ENCODE measurements at places on chromosomes 2 and 18.

DNA sequence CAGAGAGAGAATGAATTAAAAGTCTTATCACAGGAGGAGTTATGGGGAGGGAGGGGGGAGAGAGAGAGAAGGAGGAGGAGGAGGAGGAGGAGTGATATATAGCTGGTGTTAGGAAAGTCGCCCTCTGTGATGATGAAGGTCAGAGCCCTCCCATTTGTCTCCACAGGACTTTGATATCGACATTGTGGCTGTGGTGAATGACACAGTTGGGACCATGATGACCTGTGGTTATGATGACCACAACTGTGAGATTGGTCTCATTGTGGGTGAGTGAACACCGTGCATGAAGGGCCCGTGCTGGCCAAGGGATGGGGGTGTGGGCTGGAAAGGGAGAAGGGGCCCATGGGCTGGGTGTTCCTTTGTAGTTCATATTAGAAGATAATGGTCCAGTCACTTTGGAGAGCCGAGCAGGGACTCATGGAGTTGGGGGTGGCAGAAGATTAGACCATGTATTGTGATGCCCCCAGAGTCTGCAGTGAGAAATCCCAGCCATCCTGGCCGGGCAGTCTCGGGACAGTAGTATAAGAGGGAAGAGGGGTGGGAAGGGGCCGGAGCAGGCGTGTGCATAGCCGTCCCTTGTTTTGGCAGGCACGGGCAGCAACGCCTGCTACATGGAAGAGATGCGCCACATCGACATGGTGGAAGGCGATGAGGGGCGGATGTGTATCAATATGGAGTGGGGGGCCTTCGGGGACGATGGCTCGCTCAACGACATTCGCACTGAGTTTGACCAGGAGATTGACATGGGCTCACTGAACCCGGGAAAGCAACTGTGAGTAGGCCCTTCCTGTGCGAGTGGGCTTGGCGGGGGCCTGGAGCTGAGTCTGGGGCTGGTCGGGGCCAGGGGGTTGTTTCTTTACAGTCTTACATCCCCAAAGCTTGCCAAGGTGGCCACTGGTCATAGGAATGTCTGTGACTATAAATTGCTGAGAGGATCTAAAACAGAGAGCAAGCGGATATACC is 40.0 kb downstream of the HK2 start:
- DNase-seq = no peak

- no peak for DNase-seq
Measured at GRCh38 chr2:239712755-239713154, 311.9 kb upstream of the HDAC4 start.

- DNase-seq = no peak
Measured at GRCh38 chr2:65664931-65665330, 232.5 kb upstream of the SPRED2 start.

DNA sequence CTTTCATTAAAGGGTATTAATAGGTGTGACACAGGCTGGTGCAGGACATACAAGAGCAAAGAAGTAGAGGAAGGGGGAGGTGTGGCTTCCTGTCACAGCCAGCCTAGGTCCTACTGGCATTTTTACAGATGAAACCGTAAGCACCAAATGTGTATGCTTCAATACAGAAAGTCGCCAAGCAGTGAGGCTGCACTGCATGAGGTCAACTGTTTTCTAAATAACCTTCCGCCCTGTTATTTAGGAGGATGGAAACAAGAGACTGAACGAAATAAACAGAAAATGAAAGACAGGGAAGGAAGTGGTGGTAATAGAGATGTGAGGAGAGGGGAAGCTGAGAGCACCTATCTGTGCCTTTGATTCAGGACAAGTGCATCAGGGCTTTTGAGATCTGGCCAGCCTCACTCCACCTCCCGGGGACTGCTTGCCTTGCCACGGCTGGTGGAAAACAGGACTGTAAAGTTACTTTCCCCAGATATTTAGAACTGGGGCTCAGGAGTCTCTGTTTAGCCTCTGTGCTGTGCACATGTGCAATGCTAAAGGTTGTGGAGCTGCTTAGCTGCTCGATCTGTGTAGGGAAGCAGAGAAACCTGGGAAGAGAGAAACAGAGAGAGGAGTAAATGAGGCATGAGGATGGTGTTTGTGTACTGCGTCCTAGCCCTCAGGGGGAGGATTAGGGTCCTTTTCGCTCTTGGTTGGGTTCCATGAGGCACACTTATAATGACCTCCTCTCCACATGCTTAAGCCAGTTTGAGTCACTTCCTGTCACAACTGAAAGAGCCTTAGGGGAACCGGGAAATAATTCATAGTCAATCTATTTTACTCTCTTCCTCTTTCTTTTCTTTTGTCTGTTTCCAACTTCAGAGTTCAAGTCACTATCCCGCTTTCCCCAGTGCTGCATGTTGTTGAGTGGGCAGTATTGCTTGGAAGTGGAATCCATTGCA is 62.3 kb upstream of the BOD1L2 start:
- DNase-seq = no peak

DNA sequence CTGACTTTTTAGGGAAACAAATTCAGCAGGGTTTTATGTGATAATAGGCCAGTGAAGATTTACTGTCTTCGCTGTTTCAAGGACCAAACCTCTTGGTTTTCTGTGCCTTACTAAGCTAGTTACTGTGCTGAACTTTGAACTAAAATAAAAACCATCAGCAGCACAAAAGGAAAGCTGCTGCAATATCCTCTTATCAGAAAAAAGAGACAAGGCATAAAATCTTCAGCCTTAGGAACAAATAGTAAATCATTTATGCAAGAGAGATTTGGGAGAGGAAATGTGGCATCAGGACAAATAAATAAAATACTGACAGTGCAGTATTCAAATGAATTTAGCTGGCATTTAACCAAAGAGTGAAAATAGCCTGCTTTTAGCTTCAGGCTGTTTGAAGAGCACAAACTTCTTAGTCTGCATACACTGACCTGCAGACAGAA is 64.1 kb upstream of the EHBP1 start:
- DNase-seq = no peak

DNA sequence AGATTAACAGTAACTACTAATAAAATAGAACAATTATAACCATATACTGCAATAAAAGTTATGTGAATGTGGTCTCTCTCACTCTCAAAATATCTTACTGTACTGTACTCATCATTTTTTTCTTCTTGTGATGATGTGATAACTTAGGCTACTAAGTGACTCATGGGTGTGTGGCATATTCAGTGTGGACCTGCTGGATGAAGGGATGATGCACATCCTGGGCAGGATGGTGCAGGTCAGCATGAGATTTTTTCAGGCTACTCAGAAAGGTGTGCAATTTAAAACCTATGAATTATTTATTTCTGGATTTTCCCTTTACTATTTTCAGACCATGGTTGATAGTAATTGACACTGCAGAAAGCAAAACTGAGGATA is 90.7 kb downstream of the NCKAP5 start:
- DNase-seq = no peak

DNA sequence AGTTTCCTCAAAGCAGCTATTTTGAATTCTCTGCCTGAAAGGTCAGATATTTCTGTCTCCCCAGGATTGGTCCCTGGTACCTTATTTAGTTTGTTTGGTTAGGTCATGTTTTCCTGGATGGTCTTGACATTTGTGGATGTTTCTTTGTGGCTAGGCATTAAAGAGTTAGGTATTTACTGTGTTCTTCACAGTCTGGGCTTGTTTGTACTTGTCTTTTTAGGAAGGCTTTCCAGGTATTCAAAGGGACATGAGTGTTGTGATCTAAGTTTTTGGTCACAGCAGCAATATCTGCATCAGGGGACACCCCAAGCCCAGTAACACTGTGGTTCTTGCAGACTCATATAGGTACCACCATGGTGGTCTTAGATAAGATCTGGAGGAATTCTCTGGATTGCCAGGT is 11.8 kb downstream of the MYO3B start:
- no peak for DNase-seq

GRCh38 chr2:158184556-158185343 is 83.1 kb downstream of the UPP2 start:
- DNase-seq = no peak

DNA sequence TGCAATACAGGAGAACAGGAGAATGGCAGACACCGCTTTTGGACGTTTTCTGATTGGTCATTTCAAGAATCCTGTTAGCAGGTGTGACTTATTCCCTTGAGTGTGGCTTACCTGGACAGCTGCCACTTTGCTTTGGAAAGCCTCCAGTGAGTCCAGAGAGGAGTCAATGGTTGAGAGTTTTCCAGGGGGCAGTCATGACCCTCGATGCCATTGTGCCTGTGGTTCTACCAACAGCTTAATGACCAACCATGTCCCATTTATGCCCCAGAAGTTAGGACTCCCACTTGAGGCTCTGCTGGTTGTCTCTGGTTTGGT is 12.4 kb downstream of the IGFBP2 start:
- no peak for DNase-seq

GRCh38 chr18:9742524-9743131 is 34.5 kb downstream of the RAB31 start:
- DNase-seq = no peak

DNA sequence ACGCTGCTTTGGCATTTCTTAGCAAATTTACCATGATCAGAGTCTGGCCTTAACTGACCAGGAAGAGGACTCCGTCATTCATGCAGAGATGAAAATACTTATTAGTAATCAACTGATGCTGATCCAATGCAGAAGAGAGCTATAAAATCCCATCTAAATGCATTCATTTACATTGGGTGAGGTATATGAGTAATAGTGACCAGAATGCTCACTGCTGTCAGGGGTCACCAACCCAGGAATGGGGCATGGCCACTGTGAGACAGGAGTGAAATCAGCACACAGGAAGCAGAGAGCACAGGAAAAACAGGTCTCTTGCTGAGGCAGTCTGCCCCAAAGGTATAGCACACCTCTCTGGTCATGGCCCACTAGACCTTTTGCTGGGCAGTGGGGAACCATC is 68.1 kb upstream of the TMEM247 start:
- no peak for DNase-seq

DNA sequence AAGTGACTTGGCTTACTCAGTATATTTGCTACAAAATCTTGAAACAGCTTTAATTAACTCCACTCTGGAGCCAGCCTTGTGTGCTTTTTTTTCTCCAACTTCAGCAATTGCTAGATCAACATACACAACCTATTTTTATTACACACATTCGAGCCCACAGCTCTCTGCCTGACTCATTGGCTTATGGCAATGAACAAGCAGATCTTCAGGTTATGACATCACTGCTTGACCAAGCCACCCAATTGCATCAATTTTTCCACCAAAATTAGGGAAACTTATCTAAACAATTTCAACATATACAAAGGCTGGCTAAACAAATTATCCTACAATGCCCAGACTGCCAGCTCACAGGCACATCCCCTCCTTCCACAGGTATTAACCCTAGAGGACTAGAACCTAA is 39.6 kb upstream of the PDK1 start:
- DNase-seq = no peak

GRCh38 chr18:424071-424661 is 76.3 kb downstream of the COLEC12 start:
- no peak for DNase-seq

DNA sequence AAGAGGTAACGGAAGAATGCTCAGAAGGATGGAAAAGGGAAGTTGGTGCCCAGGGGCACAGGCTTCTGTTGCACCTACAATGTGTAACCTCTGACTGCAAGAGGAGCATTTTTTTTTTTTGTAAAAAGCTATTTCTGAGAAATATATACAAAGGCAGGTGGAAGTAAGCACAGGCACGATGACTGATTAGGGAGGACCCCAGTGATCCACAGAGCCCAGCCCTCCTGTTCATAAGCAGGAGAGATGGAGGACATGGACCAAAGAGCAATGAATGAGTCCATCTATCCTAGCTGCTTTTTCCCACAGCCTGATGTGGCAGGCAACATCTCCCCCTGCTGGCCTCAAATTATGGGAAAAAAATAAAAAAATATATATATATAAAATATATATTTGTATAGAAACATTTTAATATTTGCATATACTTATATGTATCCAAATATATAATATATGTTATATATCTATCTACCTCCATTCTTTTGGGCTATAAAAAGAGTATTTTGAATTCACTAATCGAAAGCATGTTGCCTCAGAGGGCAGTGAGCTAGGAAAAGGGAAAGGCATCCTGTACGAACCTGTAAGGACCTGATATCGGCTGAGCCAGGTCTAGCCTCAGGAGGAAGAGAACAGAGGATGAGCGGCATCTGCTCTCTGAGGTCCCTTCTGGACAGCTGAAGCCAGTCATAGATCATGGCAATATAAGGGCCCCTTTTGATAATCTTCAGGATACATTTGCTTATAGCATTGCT is 166.0 kb upstream of the STK17B start:
- no peak for DNase-seq

GRCh38 chr2:129193961-129194360 is 785.5 kb upstream of the RAB6C start:
- no peak for DNase-seq

GRCh38 chr2:25365241-25365640 is 23.5 kb upstream of the DNMT3A start:
- no peak for DNase-seq

DNA sequence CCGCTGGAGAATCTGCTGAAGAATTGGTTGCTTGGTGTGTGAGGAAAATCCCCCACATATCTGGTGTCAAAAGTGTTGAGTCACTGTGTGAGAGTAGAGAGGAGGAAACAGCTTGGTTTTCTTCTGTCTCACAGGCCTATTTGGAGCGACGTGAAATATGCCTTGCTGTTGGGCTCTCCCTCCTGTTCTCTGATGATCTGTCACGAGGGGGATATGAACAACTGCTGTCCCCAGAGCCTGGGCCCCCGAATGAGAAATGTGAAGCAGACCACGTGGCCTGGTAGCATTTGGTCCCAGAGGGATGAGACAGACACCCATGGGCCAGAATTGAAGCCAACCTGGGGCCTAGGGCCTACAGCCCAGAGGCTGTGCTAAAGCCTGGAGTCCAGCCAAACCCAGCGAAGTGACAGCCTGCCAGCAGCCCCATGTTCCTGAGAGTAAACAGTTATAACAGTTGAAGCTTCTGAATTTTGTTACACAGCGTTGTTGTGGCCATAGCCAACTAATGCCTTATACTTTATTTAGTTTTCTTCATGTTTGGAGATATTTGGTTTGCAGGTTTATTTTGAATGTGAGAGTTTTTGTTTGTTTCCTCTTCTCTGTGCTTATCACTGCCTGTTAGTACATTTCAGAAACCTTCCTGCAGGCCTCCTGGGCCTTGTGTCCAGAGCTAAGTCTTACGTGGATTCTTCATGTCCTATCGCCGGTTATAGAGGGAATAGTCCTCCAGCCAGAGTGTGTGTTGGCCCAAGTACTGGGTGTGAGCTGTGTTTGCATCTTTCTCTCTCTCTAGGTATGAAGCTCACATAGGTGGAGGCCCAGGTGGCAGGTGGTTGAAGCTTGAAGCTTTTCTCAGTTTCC is 18.7 kb upstream of the COLEC12 start:
- no peak for DNase-seq

GRCh38 chr2:65435625-65436168 is 3.3 kb upstream of the SPRED2 start:
- DNase-seq = peak; percentile 77

DNA sequence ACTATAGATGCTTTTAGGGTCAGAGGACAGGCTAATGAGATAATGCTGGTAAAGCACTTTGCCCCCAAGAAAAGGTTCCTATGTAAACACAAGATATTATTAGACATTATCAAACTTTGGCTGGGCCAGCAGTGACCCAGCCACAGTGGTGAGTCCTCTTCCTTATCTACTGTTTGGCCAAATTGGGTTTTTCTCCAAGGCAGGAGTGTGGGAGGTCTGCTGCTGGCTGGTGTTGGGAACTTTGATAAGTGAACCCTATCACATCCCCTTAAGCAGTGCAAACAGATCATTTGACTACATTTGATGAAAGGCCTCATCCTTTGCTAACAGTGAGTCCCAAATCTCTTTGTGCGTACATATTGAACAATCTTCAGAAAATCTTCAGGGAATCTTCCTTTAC is 16.2 kb downstream of the FZD7 start:
- DNase-seq = no peak

- DNase-seq = no peak
Measured at GRCh38 chr2:196963961-196964360, 37.5 kb upstream of the PGAP1 start.
